ENCODE measurements at places on chromosomes 3 and 15.

DNA sequence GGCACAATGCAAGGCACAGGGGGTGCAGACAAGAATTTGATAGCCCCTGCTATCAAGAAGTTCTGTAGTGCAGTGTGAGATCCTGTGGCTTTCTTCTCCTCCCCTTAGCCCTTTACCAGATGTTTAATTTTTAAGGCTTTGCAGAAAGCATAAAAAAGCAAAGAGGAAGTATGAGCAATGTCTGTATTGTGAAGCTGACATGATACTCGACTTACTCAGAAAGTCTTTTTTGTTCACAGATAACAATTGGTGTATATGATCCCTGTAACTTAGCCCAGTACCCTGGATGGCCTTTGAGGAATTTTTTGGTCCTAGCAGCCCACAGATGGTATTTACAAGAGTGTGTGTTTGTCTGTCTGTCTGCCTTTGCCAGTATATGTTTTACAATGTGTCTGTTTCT is 58.9 kb downstream of the ATG7 start:
- no peak for DNase-seq

GRCh38 chr15:94080416-94080815 is 150.9 kb upstream of the MCTP2 start:
- no peak for DNase-seq

DNA sequence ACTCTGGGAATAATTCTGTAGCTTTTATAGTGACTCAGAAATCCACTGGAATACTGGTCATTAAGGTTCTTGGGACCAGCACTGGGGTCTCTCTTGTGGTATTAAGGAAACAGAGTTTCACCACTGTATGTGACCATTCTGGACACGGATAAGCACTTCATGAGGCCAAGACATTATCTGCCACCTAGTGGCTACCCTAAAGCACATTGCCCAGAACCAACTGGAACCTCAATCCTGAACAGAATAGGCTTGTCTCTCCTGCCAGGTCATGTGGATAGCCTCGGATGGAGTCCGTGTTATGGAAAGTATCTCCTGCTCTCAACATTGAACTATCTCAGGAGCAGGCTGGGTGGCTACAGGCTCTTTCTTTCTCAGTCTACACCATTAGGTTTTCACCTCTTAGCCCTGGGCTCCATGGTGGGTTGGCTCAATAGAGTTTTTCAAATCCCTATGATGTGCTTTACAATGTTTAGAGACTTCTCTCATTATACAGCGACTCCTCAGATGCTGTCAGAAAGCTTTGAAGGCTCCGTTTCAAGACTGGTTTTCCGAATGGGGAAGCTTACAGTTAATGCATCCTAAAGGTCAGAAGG is 167.6 kb upstream of the ST8SIA2 start:
- no peak for DNase-seq

DNA sequence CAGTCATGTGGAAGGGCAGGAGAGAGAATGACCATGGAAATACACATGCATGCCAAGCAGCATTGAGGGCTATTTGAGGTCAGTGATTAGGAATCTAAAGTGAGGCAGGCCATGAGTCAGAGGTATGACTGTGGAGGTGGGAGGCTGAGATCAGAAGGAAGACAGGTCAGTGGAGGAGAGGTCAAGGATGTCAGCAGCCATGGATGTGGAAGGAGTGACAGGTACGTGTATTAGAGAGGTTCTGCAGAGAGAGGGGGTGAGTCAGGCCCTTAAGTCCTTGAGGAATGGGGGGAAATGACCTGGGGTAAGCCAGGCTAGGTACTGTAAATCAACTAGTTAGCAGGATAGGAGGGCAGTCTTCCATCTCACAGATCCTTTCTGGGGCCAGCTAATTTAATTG is 166.6 kb downstream of the ANO10 start:
- no peak for DNase-seq

DNA sequence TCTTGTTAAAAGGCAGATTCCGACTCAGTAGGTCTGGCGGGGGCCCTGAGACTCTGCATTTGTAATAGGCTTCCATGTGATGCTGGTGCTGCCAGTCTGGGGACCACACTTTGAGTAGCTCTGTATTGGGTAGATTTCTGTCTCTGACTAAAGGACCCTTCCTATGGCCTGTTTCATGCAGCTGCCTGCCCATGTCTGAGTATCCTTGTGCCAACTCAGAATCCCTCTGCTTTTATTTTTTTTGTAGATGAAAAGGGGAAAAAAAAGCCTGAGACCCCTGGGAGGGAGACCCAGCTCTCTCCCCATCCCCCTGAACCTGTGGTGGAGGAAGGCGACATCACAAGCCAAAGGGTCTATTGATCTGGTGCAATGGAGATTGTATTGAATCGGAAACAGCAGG is 81.9 kb downstream of the EBLN2 start:
- no peak for DNase-seq

GRCh38 chr3:163315786-163316185 is 1762.5 kb downstream of the SI start:
- DNase-seq, result no peak

GRCh38 chr15:80669663-80670273 is 25.3 kb upstream of the ABHD17C start:
- no peak for DNase-seq

DNA sequence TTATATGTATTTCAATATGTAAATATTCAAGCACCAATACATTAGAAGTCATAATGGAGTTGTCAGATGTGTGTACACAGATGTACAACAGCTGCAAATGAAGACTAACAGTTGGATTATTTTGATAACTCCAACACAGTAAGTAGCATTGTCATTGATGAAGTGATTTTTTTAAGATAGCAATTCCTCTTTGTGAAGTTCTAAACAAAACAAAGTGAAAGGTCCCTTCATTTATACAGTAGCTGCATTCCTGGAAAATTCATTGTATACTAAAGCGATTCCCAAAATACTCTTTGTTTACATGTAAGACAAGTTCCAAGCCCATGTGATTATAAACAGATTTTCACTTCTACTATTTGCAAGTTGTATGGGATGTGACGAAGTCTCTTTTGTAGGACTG is 114.7 kb downstream of the B3GALNT1 start:
- no peak for DNase-seq

- no peak for DNase-seq
Measured at GRCh38 chr15:47184003-47184907, 533.0 kb upstream of the SEMA6D start.

DNA sequence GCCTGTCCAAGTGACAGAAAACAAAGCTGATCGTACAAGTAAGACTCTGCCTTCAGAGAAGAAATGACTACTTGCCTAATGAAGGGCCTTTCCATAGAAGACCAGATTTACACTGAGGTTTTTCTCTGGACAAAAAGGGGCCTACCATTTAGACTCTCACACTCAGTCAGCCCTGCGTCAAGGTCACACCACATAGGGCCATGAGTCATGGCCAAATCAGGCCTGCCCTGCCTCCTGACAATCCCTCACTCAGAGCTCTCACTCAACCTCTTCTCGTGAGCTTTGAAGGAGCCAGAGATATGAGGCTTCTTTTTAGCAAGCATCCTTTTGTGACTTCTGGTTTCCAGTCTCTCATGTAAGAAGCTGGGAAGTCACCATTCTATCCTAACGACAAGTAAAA is 68.1 kb upstream of the NMNAT3 start:
- DNase-seq, result no peak

DNA sequence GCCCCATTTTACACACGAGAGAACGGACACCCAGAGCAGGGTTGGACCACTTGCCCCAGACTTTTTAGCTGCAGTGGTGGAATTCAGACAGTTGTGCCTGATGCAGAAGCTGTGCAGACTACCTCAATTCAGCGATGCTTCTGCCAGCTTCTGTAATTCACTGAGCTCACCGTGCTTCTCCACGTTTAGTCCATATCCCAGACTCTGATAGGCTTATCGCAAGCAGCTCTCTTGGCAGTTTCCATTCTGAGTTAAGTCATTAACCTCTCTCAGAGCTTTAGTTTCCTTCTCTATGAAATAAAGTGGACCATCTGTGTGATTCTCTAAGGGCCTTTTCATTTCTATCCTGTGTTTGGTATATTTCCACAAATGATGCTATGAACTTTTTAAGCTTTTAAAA is 37.1 kb downstream of the ABHD17C start:
- DNase-seq, result no peak

DNA sequence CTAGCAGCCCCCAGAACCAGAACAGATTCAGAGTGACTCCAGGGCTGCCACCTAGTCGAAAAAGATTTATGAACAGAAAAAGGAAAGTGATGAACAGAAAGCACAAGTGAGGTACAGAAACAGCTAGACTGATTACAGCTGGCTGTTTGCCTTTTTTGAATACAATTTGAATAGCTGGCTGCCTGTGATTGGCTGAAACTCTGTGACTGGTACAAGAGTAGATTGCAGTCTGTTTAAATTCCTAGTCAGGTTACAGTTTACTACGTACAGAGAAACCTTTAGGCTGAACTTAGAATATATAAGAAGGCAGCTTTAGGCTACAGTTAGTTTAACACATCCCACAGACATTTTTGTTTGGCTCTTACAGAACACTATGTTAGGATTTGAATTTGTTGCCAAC is 10.0 kb downstream of the CCDC13 start:
- DNase-seq, result no peak

- DNase-seq, result no peak
Measured at GRCh38 chr3:167989999-167990398, 105.7 kb downstream of the GOLIM4 start.

DNA sequence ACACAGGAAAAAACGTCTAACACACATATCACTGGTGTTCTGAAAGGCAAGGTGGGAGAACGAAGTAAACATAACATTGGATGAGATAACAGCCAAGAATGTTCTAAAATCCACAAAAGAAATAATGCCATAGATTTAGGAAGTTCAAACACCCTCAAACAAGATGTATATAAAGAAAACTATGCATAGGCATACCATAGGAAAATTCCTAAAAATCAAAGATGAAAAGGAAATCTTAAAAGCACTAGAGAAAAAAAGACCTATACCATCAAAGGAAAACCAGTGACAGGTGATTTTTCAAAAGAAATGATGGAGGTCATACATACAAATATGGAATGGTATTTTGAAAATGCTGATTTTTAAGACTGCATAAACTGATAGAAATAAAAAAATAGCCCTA is 57.3 kb downstream of the GLB1 start:
- no peak for DNase-seq

GRCh38 chr3:12737833-12738232 is 21.2 kb downstream of the TMEM40 start:
- DNase-seq, result no peak

- DNase-seq, result no peak
Measured at GRCh38 chr3:103406320-103406850, 971.6 kb downstream of the ZPLD1 start.

GRCh38 chr3:8610951-8611350 is 33.6 kb downstream of the SSUH2 start:
- DNase-seq, result no peak

- DNase-seq, result no peak
Measured at GRCh38 chr15:60376677-60377095, 21.1 kb downstream of the ANXA2 start.

GRCh38 chr15:80911821-80912220 is 77.8 kb downstream of the MESD start:
- no peak for DNase-seq

DNA sequence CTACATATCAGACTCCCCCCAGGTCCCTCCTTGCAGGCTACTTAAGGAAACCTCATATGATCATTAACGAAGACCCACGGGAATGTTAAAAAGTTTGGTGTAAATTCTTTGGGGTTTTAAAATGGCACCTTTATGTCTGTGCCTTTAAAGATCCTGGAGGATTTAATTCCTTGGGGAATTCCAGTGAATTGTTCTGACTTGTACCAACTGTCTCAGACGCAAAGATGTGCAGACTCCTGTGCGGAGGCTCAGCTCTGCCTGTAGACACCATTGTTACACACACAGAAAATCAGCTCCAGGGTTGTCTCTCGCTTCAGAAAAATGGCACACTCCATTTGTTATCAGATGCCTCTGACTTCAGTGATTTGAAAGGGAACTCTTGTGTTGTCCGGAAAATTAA is 414.4 kb upstream of the CFAP20DC start:
- DNase-seq, result no peak

DNA sequence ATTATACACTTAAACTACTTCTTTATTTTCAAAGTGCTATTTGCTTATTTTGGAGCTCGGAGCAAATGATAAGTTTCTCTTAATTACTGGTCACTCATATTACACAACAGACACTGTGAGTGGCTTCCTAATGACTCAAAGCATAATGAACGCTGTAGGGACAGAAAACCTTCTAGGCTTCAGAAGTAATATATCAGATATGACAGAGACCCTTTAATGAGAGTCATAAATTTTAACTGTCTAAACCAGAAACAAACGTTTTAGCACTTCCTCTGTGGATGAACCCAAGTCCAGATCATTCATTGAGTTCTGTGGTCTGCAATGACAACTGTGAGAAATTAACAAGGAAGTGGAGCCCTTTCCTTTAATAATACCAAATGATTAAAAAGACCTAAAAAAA is 66.6 kb downstream of the ARPP21 start:
- DNase-seq, result no peak

GRCh38 chr15:67836477-67836876 is 3.4 kb downstream of the RNU6-1 start:
- DNase-seq, result no peak

- DNase-seq, result no peak
Measured at GRCh38 chr3:193129607-193130006, 111.4 kb upstream of the PLAAT1 start.

GRCh38 chr15:101324524-101325177 is 29.6 kb upstream of the SNRPA1 start:
- peak; percentile 31 for DNase-seq

DNA sequence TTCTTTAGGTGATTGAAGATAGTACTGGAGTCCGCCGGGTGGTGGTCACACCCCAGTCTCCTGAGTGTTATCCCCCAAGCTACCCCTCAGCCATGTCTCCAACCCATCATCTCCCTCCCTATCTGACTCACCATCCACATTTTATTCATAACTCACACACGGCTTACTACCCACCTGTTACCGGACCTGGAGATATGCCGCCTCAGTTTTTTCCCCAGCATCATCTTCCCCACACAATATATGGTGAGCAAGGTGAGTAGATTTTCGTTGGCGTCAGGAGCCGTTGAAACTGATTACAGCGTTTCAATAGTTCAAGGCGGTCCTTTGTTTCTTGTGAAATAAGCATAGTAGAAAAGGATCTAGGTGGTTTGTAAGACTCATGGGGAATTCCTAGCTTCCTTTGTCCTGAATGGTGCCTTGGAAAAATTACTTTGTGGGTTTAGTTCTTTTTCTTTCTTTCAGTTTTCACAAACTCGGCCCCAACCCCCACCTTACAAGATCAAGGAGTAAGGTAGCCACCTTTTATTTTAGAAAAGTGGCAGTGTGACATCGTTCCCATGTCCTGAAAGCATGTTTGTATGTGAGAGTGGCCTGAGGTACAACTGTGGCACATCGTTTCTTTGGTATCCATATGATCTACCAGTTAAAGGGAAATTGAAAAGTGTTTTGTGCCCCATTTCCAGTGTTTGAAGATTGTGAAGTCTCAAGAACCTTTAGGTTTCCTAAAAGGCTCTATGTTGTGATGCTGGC is 200.6 kb downstream of the GHSR start:
- DNase-seq, result no peak
